ENCODE measurements at places on chromosomes 12 and 14. TPM values are rescaled to one million over a fixed set of nuclear protein-coding genes. Genes with fewer than 3 reads are reported as not detected.

Gene DPPA3
- total RNA-seq = not detected

Gene RNASE8
- not detected for total RNA-seq

Gene PLEKHG7
- total RNA-seq = not detected

Gene DIABLO
- total RNA-seq = 45.5 TPM

Gene ASIC1
- 33.3 TPM for total RNA-seq

- peaks cover 28% of the 10 kb centered on the region for H3K27me3 ChIP-seq
- H3K4me3 ChIP-seq = no peak overlapping the region
- no peak overlapping the region for H3K27ac ChIP-seq
- no peak for DNase-seq
- H3K36me3 ChIP-seq = no peaks in the 10 kb centered on the region
These were observed 71.3 kb downstream of the TSPAN9 start for GRCh38 chr12:3148366-3149000.

GRCh38 chr12:130948136-130948535, 5.6 kb upstream of the ADGRD1 start:
- no peak overlapping the region for H3K27ac ChIP-seq
- no peaks in the 10 kb centered on the region for H3K4me1 ChIP-seq
- DNase-seq = no peak
- H3K36me3 ChIP-seq = no peaks in the 10 kb centered on the region

DNA sequence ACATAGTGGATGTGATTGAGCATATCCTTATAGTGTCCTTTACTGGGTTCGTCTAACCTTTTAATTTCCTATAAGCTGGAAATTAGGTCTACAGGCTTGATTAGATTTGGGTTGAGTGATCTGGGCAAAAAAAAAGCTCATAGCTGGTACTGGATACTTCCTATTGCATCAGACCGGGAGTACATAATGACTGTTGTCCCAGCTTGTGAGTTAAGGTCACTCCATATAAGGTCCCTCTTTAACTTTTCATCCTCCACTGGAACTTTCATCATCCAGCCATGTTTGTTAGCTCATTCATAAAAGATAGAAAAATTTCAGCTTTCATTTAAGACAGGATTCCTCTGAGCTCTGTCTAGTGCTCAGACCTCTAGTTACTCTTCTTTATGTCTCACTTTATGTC, 80.8 kb downstream of the C14orf132 start:
- no peaks in the 10 kb centered on the region for H3K36me3 ChIP-seq
- H3K27ac ChIP-seq = no peak overlapping the region
- H3K4me1 ChIP-seq = peaks cover 2% of the 10 kb centered on the region
- DNase-seq = no peak
- H3K4me3 ChIP-seq = no peak overlapping the region
- H3K27me3 ChIP-seq = peaks cover 3% of the 10 kb centered on the region

DNA sequence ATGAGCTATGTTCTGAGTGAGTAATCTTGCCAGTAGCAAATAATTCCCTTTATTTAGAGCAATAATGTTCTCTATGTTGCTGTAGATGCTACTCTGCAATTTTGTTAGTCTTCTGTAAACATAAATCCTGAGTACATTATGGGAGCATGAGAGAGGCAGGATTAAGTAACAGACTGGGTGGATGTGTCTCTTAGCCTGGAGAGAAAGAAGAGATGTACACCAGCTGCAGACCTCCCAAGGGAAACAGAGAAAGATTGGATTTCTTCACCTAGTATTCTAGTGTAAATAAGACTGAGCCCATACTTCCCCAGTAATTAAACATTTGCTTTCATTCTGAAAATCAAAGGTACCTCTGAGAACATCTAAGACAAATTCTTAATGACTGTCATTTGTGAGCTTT, 564.0 kb downstream of the TRHDE start:
- no peaks in the 10 kb centered on the region for H3K4me1 ChIP-seq
- H3K27ac ChIP-seq = no peak overlapping the region
- no peak for DNase-seq
- no peaks in the 10 kb centered on the region for H3K27me3 ChIP-seq
- H3K4me3 ChIP-seq = no peak overlapping the region

DNA sequence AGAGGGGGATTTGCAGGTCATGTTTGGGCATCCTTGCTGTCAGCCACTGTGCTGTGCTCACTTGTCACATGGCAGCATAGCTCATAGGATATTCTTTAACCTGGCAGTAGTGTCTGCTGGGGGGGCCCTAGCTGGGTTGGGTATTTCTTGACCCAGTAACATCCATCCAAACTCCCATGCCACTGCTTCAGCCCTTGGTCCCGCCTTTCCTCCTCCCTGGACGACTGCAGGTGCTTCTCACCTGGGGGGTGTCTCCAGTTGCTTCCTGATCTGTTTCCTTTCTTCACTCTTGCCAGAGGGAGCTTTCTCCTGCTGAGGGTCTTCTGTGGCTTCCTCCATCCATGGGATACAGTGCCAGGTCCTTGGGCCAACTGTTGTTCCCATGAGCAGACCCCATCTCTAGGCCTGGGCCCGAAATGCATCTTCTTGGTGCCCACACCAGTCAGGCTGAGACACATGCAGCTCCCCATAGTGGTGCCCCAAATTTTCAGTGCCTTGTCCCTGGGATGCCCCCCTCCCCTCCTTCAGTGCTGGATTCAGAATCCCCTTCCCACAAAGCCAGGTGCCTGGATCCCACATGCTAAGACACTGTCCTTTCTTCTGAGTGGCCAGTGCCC, 20.5 kb downstream of the C14orf132 start:
- H3K27me3 ChIP-seq = peaks cover 5% of the 10 kb centered on the region
- DNase-seq = no peak

- H3K27me3 ChIP-seq = no peaks in the 10 kb centered on the region
- H3K36me3 ChIP-seq = peaks cover 8% of the 10 kb centered on the region
- DNase-seq = no peak
- H3K4me3 ChIP-seq = no peak overlapping the region
- no peak overlapping the region for H3K27ac ChIP-seq
These were observed 32.3 kb downstream of the EP400 start for GRCh38 chr12:131982041-131982440.
